ENCODE measurements at places on chromosomes 1 and 21.
A peak's percentile ranks its signal among the peaks of the same experiment; 100 is the strongest.

GRCh38 chr1:84402060-84402459 lies 3.8 kb downstream of the DNASE2B start:
- no peak for DNase-seq

GRCh38 chr1:75579046-75579445 lies 31.9 kb downstream of the SLC44A5 start:
- no peak for DNase-seq

DNA sequence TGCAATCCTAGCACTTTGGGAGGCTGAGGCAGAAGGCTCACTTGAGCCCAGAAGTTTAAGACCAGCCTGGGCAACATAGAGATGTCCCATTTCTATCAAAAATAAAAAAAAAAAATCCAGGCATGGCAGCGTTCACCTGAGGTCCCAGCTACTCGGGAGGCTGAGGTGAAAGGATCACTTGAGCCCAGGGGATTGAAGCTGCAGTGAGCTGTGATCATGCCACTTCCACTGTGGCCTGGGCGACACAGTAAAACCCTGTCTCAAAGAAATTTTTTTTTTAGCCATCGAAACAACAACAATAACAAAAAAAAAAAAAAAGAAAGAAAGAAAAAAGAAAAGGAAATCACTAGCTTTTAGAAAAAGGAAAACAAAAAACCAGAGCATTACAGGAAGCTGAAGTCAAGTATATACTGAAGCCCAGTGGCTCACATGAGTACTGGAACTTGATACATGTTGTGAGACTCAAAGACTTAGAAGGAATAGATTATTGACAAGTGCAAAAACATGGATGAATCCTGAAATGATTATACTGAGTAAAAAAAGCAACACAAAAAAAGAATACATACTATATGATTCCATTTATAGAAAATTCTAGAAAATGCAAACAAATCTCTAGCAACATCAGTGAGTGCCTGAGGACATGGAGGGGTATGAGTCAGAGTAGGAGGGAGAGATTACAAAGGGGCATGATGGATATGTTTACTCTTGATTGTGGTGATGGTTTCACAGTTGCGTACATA lies 6.1 kb upstream of the RABGAP1L start:
- no peak for DNase-seq

DNA sequence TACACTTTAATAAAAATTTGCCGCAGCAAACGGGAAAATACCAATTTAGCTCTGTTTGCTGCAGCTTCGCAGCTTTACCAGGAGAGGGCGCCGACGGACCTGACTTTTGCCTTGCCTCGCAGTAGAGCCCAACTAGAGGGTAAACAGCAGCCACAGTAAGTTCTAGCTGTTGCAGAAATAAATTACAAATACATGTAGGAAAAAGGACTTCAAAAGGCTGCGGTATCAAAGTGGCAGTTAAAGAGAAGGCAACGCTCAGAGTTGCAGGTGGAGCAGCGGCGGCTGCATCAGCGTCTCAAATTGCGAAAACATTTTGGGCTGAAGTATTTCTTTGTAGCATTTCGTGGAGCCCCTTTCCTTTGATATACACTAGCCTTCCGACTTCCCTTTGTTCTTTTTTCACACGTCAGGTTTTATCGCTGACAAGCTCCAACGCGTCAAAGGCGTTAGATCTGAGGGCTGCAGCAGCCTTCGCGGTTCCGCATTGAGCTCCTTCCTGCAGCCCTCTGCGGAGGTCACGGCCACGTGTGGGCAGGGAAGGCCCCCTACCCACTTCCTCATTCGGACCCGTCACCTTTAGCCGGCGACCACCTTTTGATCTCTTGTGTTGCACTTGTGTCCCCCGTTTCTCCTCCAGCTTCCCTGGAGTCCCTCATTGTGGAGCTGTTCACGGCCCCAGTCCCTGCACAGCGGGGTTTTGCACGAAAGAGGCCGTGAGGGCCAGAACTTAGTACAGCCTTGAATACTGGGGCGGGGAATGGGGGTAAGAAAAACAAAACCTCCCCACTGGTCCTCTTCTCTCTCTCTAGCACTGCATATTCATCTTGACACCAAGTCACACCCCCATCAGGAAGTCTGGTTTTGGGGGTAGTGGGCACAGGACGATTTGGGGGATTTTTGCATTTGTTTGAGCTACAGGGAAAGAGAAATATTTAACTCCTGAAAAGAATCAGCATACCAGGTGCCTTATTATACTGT lies 72.8 kb downstream of the S1PR1 start:
- DNase-seq, result peak; percentile 69

DNA sequence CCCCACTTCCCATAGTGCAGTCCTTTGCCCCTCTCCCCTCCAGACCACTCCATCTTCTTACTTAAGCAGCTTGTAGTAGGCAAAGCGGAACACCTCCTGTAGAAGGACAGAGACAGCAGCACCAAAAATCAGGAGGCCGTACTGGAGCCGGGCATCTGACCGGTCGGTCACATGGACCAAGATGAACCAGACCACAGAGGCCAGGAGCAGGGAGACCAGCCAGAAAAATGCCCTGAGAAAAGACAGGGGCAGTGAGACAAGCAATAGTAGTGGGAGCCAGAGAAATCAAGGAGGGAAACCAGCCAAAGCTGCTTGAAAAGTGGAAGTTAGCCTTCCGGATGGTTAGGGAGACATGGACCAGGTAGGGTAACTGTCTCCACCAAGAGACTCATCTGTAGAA lies 920 bp downstream of the APH1A start:
- DNase-seq, result no peak

- no peak for DNase-seq
These were observed 20.0 kb upstream of the CLIC6 start for GRCh38 chr21:34648739-34649297.

DNA sequence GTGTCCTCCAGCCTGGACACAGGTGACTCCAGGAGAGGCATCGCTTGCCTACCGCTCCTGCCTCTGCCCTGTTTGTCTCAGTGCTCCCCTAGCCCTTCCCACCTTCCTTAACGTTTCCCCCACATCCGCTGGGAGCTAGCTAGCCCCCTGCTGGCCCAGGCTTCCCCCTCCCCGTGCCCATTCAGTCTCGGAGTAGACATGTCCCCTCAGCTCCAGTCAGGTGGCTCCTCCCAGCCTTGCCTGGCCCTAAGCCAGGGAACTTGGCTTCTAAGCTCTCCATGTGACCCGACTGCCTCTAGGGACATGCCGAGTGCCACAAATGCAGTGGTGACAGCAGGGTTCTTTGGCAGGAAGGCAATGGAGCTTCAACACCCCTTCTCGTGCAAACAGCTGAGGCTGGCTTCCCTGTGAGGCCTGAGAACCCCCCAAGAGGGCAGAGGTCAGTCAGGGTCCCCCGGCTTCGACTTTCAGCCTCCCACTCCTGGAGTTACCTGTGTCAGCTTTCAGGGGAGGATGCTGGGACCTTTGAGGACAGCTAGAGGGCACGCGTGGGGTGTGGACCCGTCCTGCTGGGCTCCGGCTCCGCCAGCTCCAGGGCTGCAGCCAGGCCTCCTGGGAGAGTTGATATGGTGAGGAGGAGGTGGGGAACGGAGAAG lies 16.2 kb downstream of the DRAXIN start:
- no peak for DNase-seq

GRCh38 chr1:201543871-201544642 lies 5.1 kb downstream of the NAV1 start:
- DNase-seq, result no peak

GRCh38 chr21:36706482-36706852 lies 7.6 kb downstream of the SIM2 start:
- no peak for DNase-seq

- DNase-seq, result no peak
These were observed 141.9 kb downstream of the PTBP2 start for GRCh38 chr1:96863449-96863848.

DNA sequence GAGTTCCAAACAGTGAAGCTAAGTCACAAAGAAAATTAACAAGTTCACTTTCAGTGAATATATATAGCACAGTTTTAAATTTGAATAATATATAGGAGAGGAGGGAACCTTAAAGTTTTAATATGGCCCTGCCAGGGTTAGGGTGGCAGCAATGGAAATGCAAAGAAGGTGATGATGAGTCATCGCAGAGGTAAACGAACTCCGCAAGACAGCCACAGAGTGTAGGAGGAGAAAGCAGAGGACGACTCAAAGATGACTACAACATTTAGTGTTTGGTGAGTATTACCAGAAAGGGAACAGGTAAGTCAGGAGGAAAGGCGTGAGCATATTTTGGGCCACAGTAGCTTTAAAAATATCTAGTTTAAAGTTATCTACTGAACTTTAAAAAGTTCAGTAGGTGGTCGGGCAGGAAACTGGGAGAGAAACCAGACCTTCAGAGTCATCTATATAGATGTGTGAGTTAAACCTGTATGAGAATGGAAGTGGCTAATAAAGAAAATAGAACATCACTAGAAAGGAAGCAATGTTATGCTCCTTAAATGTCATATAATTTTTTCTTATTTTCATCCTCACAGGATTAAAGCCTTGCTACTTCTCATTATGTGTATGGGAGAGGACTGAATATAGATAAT lies 75.7 kb downstream of the UCHL5 start:
- no peak for DNase-seq

DNA sequence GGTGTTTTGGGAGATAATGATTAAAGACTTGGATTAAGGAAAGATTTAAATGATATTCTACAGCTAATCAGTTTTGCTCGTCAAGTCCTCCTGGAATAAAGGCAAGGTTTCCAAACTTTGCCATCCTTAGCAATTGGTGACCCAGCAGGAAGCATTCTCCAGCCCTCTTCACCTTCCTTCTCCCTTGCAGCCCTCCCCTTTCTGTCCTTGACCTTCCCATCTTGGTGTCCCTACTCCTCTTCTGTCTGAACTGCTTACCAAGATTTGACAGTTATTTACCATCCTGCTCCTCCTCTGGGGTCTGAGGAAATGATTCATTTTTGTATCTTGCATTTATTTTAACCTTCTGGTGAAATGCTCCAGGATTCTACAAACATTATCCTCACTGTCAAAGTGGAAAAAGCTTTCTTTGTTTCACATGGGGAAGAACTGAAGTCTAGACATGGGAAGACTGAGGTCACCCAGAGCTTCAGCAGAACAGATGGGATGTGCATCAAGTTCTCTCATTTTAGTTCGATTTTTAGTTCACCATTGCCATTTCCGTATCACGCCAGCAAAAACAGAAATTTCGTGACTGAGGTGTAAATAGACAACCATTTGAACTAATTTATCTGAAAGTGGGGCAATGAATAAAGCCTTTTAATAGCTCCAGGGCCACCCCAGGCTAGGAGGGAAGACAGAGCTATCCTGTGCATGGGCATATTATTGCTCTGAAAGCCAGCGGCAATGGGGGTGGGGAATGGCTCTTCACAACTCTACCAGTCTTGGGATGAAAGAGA lies 504.4 kb upstream of the PLXNA2 start:
- no peak for DNase-seq

DNA sequence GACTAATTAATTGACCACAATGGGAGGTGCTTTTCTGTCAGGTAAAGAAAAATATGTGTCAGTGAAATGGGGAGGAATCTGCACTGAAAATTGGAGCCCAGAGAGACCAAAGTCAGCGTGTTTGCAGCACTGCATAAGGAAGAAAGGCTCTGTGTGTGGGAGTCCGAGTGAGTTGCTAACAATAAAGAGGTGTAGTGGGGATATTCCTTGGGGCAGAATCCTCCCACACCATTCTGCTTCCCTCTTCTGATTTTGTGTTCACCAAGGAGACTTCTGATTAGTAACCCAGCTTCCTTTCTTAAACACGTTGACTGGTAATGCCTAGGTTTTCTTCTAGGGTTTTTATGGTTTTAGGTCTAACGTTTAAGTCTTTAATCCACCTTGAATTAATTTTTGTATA lies 240.5 kb downstream of the RPS6KC1 start:
- DNase-seq, result no peak

DNA sequence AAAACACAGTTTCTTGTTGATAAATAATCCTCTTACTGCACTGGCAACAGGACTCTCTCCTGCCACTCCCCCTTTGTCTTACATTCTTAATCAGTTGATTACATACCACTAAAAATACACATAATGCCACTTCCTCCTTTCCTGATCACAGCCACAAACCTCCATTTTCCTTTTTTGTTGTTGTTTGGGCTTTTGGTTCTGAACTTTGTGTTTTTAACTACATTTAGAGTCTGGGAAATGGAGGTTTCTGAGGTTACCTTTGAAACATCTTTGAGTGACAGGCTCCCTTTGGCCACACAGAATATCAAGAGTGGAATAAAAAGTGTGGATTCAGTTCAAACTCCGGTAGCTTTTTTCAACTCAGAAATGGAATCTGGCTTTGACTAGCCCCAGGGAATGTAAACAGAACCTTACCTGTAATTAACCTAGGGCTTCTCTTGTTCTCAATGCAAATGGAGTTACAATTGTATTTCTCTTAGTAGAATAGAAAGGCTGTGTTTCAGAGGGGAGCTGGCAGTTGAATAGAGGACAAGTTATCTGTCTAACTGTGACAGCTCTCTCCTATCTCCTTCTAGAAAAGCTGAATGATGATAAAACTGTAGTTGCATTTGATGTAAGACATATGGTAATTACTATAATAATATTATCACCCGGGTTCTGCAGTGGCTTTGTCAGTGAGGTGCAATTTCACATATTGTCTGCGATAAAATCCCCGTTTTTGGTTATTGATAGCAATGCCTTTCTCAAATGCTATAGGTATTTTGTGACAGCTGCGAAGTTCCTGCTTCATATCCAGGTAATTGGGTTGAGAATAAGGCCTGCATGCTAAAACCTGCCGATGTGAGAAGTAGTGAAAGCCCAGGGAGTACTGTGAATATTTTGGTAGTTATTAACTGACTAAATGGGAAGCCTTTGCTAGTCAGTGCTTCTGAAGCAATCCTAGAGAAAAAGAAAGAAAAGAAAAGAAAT lies 66.9 kb downstream of the ST6GALNAC5 start:
- no peak for DNase-seq

DNA sequence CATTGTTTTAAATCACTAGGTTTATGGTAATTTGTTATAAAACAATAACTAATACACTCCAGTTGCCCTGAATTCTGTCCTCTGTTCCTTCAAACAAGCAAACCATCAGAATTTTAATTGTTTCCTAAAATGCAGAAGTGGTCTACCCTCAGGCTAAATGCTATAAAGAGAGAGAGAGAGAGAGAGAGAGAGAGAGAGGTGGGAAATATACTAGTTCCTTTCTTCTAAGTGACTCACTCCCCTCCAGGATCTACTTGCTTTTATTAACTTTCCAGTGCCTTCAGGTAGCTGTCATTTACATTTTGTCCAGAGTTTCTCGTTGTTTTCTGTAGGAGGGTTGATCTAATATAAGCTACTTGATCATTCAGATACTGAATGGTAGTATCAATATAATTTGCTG lies 26.4 kb downstream of the LRRC53 start:
- DNase-seq, result no peak

- no peak for DNase-seq
These were observed 86.5 kb upstream of the RGS1 start for GRCh38 chr1:192489047-192489446.
